ENCODE measurements at places on chromosomes 2 and 18.
A peak's percentile ranks its signal among the peaks of the same experiment; 100 is the strongest.

GRCh38 chr18:35682281-35682867 is 100.8 kb downstream of the GALNT1 start:
- peak; percentile 42 for DNase-seq

DNA sequence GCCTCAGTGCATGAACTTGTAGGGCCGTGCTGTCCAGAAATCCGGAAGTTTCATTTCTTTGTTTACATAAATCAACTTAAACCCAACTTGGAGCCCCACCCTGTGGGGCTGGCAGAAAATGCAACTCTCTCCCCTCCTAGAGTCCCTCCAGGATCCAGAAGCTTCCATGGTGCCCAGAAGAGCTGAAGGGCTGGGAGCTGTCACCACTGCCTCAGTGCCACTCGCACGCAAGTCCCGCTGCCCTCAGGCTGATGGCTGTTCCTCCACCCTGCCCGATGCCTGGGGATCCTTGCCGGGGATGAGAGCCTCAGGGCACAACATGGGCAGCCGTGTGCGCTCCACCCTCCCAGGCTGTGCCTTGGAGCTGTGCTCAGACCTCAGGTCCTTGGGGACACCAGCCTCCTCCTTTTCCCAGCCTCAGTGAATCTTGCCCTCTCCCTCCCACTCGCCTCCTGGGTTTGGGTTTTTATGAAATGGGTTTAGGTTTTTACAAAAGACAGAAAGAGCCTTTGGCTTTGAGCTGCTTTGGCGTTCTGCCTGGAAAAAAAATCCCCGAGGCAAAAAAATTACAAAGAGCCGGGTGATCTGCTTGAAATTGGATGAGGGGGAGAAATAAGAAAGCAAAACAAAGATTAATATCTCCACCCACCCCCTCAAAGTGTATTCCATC is 155.2 kb downstream of the TWIST2 start:
- DNase-seq = peak; percentile 45

- DNase-seq = peak; percentile 70
These were observed 157.4 kb downstream of the GLI2 start for GRCh38 chr2:120892967-120893667.

GRCh38 chr2:136492901-136493300 is 272.4 kb upstream of the THSD7B start:
- DNase-seq = no peak

GRCh38 chr2:213129311-213129710 is 22.1 kb downstream of the IKZF2 start:
- no peak for DNase-seq

DNA sequence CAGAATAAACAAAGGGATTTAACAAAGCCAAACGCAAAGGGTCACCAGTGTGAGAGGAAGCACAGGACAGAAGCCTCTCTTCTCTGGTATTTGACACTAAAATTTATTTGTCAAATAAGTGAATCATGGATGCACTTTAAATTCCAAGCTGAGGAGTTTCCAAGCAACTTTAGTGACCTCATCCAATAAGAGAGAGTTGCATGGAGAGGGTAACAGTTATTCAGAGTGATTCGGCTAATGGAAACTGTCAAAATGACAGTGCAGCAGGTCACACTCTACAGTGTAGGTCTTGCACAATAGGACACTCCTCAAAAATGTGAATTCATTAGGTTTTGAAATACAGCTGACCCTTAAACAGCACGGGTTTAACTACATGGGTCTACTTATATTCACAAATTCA is 103.9 kb upstream of the ACVR1C start:
- DNase-seq = no peak

- DNase-seq = no peak
These were observed 243.8 kb downstream of the FAM210A start for GRCh38 chr18:13482618-13482945.

- DNase-seq = no peak
These were observed 327.1 kb downstream of the CMPK2 start for GRCh38 chr2:6538607-6539006.

DNA sequence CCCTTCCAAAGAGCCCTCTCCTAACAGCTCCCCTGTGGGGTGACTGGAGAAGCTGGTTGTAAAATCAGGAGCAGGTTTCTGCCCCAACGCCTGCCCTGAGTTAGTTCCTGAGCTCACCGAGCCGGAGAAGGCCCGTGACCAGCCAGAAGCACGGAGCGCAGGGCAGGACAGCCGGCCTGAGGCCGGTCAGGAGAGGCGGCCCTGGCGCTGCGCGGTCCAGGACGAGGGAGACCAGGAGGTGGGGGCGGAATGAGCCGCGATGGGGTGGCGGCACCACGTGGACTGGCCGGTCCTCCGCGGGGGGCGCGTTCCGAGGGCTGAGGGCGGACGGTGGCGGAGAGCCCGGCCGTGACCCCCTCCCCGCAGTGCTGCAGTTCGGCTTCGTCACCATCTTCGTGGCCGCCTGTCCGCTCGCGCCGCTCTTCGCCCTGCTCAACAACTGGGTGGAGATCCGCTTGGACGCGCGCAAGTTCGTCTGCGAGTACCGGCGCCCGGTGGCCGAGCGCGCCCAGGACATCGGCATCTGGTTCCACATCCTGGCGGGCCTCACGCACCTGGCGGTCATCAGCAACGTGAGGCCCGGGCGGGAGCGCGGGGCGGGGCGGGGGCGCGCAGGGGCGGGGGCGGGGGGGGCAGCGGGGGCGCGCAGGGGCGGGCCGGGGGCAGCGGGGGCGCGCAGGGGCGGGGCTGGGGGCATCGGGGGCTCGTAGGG is 29.0 kb downstream of the ANO7 start:
- peak; percentile 57 for DNase-seq

- DNase-seq = no peak
These were observed 126.1 kb downstream of the CTNNA2 start for GRCh38 chr2:79638954-79639353.

GRCh38 chr2:203535784-203536585 is 884 bp upstream of the RAPH1 start:
- peak; percentile 58 for DNase-seq

- no peak for DNase-seq
These were observed 19.8 kb upstream of the GPR17 start for GRCh38 chr2:127626175-127626574.

GRCh38 chr2:19225126-19225525 is 133.3 kb downstream of the OSR1 start:
- no peak for DNase-seq

DNA sequence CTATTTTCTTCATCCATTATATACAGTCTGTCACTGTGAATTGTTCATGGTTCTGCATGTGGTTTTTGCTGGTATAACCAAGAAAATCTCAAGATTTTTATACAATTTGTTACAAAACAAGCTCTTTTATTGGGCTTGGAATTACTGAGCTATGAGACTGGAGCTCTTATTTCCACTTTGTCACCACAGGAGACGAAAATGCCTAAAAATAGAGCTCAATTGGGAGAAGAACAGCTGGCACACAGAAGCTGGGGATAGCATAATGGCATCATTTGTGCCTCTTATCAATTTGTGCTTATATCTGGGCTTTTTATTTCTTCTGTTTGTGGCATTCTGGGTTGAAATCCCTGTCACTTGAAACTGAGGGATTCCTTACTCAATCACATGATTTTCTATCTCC is 219.1 kb downstream of the CALCRL start:
- no peak for DNase-seq

- DNase-seq = no peak
These were observed 1.6 kb downstream of the PKDCC start for GRCh38 chr2:42049221-42050009.

- DNase-seq = peak; percentile 8
These were observed 60.0 kb upstream of the SGPP2 start for GRCh38 chr2:222364285-222364895.

- DNase-seq = peak; percentile 93
These were observed 5.4 kb upstream of the RNF181 start for GRCh38 chr2:85589982-85590791.

GRCh38 chr2:167381349-167381748 is 493.1 kb downstream of the XIRP2 start:
- DNase-seq = no peak

DNA sequence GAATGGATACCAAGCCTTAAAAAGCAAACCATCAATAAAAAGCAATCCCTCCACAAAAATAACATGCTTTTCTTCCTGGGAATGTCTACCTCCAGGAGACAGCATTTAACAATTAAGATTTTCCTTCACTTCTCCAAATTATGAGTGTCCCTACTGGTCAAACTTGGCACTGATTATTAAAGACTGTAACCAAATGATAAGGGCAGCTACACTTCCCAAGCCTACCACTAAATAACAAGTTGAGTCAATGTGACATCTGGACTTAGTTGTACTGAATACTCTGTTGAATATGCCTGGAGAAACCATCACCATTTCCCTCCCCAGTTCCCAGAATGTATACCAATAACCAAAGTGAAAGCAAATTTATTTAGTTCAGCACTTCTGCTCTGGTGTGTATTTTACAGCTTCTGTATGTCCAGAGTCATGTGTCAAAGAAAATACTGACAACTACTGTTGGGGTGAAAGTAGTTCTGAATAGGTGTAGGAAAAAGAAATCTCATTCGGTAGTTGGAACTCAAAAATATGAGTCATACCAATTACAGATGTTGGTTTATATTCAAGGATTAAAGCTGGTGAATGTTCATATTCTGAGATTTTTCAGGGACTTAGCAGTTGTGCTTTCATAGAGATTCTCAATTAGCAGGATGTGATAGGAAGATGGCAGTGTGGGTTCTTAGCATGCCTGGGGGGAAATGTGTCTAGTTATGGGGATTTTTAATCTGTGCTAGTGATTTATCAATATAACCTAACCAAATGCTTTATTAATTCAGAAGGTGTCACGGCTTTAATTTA is 1291.6 kb upstream of the GYPC start:
- DNase-seq = no peak

DNA sequence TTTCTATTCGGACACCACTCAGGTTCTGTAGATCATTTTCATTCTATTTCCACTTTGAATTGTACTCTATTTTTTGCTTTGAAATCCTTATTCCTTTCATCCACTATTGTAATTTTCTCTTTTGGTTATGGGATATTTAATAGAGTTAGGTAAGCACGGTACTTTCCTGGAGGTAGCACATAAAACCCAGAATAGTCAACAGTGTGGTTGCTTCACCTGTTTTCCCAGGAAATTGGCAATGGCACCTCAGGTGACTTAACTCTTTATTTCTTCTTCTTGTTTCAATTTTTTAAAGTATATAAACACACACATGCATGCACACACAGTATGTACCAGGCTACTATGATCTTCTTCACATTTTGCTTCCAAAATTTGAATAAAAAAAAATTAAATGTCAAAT is 682.0 kb upstream of the TMEFF2 start:
- no peak for DNase-seq

- no peak for DNase-seq
These were observed 141.5 kb downstream of the AQP4 start for GRCh38 chr18:26723981-26724380.

- peak; percentile 63 for DNase-seq
These were observed 417.9 kb downstream of the HRH4 start for GRCh38 chr18:24878289-24878688.

DNA sequence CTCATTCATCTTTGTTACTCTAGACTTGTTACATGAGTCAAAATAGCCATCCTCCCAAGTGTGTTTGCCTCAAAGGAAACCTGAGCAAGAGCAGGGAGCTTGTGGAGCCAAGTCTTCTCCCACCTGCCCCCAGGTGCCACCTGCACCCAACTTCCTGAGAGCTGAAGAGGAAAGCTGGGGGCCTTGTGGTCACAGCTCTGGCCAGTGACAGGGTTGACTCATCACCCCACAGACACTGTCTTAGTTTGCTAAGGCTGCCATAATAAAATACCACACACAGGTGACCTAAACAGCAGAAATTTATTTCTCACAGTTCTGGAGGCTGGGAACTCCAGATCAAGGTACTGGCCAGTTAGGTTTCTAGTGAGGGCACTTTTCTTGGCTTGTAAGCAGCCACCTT is 99.6 kb downstream of the TPGS2 start:
- DNase-seq = no peak

DNA sequence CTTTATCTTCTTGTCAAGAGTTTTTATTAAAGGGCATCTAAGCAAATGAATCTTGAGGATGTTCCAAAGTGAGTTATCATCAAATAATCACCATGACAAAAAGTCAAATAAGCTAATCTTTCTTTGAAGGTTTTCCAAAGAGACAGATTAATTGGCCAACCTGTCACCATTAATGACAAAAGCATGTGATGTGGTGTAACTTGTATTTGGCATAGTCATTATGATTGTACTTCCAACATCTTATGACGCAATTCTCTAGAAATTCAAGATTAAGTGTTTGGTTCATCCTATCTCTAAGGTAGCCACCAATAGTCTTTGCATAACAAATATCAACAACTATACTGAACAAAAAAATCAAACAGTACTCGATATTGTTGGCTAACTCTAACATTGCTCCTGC is 28.6 kb downstream of the RBMS1 start:
- no peak for DNase-seq

DNA sequence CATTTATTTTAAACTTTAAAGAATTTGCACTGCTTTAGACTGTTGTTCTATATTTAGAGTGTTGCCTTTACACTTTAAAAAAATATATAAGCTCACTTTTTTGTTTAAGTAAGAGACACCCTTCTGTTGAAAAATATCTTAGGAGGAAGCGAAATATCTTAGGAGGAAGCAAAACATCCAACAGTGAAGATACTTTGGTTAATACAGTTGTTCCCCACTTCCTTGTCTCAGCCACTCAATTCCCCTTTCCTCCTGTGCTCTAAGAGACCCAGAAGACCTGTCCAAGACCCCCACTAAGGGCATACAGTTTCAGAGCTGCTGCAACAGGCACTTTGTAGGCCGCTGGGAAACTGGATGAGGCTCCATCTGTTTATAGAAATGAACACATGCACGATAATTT is 5.7 kb downstream of the SERPINB8 start:
- DNase-seq = no peak

- DNase-seq = peak; percentile 97
These were observed 27.2 kb upstream of the EML4 start for GRCh38 chr2:42141687-42142546.

- no peak for DNase-seq
These were observed 28.8 kb upstream of the NEDD4L start for GRCh38 chr18:58015065-58015780.

DNA sequence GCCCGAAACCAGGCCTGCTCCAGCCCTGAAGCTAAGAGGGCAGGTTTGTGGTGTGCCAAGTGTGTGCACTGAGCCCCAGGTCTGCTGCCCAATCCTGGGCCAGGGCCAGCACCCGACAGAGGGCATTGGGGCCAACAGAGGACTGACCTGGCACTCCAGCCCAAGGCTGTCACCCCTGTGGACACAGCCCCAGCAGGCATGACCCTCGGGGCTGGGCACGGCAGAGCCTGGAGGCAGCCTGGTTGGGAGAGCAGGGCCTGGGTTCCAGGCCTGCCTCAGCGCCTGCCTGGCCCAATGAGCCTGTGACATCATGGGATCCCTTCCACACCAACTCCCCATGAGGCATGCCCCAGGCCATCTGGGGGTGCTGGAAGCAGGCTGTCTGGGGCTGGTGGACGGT is 10.8 kb upstream of the SNED1 start:
- DNase-seq = no peak

DNA sequence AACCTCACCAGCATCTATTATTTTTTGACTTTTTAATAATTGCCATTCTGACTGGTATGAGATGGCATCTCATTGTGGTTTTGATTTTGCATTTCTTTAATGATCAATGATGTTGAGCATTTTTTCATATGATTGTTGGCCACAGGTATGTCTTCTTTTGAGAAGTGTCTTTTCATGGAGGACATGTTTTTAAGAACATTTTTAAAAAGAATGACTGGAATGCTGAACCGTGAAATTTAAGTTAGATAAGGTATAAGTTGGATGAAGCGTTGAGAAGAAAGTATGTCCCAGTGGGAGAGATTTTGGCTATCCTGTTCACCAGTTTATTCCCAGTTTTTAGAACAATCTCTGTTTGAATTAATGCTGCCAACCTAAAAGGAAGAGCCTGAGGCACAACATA is 365.9 kb downstream of the CELF4 start:
- no peak for DNase-seq

All from fibroblast of skin of abdomen (primary cell).